ENCODE measurements at places on chromosomes 1 and 21. TPM values are rescaled to one million over a fixed set of nuclear protein-coding genes. Genes with fewer than 3 reads are reported as not detected.

- DNase-seq, result no peak
These were observed 272.1 kb upstream of the C1orf87 start for GRCh38 chr1:60345621-60346020.

DNA sequence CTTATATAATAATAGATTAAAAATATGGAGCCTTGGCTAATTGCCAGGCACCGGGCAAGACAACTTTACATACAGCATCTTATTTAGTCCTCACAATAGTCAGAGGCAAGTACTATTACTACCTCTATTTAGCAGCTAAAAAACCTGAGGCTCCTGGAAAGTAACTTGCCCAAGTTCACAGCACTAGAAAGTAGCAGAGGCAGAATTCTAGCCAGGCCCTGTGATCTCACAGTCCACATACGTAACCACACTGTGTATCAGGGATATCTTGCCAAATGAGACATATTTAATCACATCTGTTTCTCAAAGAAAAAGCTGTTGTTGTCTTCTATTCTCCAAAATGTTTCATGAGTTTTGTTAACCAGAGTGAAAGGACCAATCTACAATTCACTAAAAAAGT, 378.5 kb downstream of the PLPP3 start:
- DNase-seq, result no peak

- no peak for DNase-seq
These were observed 867.3 kb downstream of the TTLL7 start for GRCh38 chr1:83131692-83131955.

- DNase-seq, result no peak
These were observed 74.1 kb downstream of the SERINC2 start for GRCh38 chr1:31487143-31487542.

The TRPM2 gene
- total RNA-seq, result 3.2 TPM

The SIM2 gene
- total RNA-seq, result 4.1 TPM

The MMP23B gene
- total RNA-seq, result 1.5 TPM
